ENCODE measurements at places on chromosomes 5 and 9.

DNA sequence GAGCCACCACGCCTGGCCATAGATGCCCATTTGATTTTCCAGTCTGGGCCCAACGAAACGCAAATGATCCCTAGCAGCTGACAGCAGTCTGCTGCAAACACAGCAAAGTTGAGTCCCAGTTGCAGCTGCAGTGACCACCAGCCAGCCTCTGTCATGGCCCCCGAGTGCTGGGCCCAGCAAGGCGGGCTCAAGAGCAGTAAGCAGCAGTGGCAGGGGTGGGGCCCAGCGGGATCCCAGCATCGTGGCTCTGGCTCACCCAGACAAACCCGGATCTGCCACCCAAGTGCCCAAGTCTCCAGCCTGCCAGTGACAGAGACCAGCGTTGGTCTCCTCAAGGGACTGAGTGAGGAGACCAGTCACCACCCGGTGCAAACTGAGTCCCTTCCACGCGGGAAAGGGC, 6.9 kb upstream of the LTC4S start:
- DNase-seq = no peak

- DNase-seq = no peak
These were observed 70.5 kb downstream of the MED27 start for GRCh38 chr9:132008855-132009812.

DNA sequence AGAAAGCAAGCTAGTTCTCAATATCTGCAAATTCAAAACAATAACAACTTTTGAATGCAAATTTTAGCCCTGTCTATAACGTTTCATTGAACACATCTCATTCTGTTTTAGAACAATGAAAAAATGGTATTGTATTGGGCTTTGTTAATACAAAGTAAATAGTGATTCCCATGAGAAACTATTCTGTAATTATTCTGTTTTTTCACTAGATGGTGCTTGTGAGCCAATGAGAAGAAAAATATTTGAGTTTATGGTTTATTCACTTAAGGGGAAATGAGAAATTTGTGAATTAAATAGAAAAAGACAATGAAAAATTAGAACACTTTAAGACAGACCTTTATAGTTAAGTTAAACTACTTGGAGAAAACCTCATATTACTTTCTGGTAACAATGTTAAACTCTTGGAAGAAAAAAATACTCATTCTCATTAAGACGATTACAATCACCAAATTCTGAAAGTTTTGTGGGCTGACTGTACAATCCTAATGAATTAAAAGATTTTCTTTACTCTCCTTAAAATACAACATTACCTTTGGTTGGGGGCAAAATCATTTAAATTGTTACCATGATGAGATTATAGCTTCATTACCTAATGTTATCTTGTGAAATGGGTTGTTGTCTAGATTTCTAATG, 127.0 kb downstream of the NNT start:
- no peak for DNase-seq

DNA sequence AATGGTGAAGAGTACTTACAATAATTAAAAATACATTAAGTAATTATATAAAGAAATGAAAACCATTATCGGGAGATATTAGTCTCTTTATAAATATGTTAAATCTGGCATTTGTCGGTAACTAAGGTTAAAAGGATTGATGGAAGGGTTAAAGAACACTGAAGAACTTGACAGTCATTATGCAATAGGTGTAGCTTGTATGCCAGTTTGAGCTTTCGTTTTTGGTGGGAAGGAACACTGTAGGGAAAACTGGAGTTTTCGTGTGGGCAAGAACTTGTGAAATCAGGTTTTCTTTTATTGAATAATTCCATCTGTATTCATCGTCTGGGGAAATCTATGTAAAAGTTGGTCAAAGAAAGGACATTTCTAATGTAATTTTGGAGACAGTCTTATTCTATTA, 142.3 kb downstream of the DMRTA1 start:
- DNase-seq = no peak

DNA sequence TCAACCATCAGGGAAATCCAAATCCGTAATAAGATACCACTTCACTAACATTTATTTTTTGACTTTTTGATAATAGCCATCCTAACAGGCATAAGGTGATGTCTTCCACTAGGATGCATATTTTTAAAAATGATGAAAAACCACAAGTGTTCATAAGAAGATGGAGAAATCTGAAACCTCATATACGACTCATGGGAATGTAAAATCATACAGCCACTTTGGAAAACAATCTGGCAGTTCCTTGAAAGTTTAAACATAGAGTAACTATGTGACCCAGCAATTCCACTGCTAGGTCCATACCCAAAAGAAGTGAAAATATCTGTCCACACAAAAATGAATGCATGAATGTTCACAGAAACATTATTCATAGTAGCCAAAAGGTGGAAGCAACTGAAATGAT, 431.0 kb downstream of the ENC1 start:
- no peak for DNase-seq

DNA sequence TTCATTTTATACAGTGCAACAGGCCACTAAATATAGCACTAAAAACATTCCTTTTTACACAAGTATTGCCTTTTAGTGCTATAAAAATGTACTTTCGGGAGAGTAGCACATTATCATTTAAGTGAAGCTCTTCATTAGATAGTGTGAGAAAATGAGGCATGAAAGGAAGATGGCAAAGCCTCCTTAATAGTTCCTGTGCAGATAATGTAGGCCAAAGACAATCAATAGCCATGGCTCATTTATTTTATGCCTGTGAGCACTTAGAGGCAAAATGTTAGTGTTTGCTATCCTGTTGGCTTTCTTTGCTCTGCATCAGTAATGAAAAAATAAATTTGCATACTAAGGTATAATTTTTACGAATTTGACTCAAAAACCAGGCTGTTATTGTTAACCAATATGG, 929.5 kb upstream of the C9orf72 start:
- no peak for DNase-seq

GRCh38 chr9:137721899-137722298, 103.1 kb downstream of the EHMT1 start:
- no peak for DNase-seq

- DNase-seq = no peak
These were observed 44.1 kb upstream of the SYNPO start for GRCh38 chr5:150596313-150596712.

GRCh38 chr5:139810341-139811273, 15.0 kb downstream of the PSD2 start:
- DNase-seq = no peak

DNA sequence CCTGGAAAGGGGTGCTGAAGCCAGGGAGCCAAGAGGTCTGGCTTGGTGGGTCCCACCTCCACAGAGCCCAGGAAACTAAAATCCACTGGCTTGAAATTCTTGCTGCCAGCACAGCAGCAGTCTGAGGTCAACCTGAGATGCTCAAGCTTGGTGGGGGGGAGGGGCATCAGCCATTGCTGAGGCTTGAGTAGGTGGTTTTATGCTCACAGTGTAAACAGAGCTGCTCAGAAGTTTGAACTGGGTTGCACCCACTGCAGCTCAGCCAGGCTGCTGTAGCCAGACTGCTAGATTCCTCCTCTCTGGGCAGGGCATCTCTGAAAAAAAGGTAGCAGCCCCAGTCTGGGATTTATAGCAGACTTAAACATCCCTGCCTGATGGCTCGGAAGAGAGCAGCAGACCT, 55.5 kb upstream of the FBXL17 start:
- DNase-seq = no peak

GRCh38 chr5:68958428-68958827, 135.4 kb upstream of the SLC30A5 start:
- no peak for DNase-seq

DNA sequence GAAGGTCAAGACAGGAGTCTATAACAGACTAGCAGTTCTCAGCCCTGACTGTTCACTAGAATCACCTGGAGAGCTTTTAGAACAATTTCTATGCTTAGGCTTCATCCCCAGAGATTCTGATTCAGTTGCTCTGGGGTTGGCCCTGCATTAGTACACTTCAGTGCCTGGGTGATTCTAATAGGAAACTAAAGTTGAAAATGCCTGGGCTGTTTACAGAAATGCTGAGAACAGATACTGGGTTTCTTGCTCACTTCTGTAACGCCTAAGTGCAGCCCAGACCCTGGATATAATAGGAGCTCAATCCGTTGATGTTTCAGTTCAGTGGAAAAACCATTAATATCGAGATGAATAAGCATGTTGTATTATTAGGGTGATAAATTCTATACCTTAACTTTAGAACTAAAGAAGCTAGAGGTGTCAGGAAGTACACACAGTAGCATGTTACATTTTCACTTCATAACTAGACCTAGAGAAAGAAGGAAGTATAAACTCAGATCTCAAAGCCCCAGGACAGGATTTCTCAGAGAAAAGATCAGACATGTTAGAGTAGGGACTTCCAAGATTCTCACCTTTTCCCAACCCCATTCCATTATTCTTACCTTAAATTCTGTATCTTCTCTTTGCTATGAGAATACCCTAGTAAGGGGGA, 20.4 kb downstream of the HAVCR2 start:
- DNase-seq = no peak

- no peak for DNase-seq
These were observed 711.5 kb downstream of the CETN3 start for GRCh38 chr5:89698028-89698427.

DNA sequence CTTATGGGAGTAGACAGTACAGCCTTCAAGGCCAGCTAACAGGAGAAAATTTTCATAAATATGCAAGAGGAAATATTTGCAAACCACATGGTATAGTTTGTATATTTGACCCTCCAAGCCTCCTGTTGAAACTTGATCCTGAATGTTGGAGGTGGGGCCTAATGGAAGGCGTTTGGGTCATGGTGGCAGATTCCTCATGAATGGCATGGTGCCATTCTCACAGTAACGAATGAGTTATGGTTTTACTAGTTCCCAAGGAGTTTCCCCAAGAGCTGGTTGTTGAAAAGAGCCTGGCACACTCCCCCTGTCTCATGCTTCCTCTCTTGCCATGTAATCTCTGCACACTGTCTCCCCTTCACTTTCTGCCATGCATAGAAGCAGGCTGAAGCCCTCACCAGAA, 3.3 kb upstream of the PAIP1 start:
- no peak for DNase-seq

DNA sequence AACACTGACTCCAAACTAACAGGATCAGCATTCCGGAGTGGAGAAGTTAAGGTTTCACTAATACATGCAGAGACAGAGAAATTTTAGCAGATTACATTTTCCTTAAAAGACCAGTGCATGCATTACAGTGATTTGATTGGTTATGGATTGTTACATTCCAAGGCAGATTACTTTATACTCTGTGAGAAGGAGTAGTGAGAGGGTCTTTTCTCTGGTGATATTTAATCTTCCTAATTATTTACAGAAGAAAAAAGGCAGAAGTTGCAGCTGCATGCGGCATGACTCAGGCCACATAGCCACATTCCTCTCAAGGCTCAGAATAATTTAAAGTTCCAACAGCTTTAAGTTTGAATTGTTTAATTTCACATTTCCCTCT, 53.0 kb upstream of the PDZD2 start:
- no peak for DNase-seq
